Esophagus squamous epithelium (tissue), 5 donors: ENCODE measurements at places on chromosomes 6 and 20.

- no peak for DNase-seq
Measured at GRCh38 chr6:26123675-26123946, 36.4 kb downstream of the HFE start.

- no peak for DNase-seq
Measured at GRCh38 chr6:89295981-89296380, 19.1 kb downstream of the GABRR2 start.

DNA sequence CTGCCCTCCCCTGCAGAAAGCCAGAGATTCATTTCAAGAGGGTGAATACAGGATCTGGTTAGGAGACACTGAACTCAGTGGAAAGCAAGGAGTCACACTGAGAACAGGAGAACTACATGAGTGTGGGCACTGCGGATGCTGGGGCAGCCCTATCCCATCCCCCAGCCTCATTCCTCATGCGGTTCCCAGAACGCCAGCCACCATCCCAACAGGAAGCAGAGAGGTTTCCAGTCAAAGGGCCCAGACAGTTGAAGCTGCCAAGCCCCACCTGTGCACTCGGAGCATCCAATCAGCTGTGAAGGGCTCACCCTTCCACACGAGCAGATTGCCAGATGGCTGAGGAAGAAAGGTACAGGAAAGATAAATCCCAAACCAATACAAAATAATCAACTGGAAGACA is 50.7 kb upstream of the PRND start:
- no peak for DNase-seq

- no peak for DNase-seq
Measured at GRCh38 chr6:4953440-4953839, 50.4 kb downstream of the RPP40 start.

- no peak for DNase-seq
Measured at GRCh38 chr6:387293-387741, 4.2 kb upstream of the IRF4 start.

GRCh38 chr20:57652606-57653545 is 32.6 kb upstream of the ZBP1 start:
- no peak for DNase-seq

- DNase-seq = no peak
Measured at GRCh38 chr6:30194797-30195690, 18.2 kb downstream of the TRIM26 start.

- DNase-seq = no peak
Measured at GRCh38 chr6:41692080-41692675, 43.2 kb downstream of the TFEB start.
